SJSA1 (cell line): ENCODE measurements at places on chromosomes 4 and X. TPM values are rescaled to one million over a fixed set of nuclear protein-coding genes. Genes with fewer than 3 reads are reported as not detected.

DNA sequence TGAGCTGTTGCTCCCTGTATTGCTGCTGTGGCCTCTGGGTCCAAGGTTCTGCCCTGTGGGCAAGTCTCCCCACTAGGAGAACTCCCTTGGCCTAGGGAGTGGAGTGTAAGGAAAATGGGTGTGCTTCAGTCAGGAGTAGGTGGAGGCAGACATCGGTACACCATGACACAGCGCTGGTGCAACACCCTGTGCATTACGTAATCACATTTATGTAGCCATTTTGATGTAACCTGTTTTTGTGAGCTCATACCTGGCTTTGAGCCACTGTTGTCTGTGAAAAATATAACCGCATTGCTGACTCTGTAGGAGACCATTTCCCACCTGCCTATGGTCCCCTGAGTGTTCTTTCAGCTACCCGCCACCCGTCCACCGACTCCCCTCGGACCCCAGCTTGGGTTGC lies 700.5 kb upstream of the AGA start:
- no peak for DNase-seq

DNA sequence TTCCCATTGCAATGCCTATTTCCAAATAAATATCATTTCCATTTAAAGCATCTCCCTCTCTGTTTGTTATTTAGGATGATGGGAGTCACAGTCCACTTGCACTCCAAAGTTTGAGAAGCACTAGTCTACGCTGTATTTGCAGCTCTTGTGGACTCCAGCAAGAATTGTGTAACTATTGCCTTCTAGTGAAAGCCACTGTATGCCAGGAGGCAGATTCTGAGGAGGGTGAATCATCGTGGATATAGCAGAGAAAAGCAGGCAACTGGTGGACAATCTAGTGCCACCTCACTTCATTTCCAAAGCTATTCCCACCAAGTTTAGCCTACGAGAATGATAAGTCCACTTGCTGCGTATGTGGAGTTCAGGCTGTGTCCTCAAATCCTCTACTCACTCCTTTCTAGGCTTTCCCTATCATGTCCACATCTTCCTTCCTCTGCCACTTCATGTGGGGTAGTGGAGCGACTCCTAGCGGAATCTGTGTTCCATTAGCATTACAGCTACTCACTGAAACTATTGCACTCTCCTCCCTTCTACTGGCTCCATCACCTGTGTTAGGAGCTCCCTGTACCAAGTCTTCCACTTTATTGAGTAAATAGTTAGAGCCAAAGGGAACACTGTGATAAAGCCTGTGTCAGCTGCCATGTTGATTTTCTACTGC lies 501.8 kb upstream of the GALNT7 start:
- no peak for DNase-seq

DNA sequence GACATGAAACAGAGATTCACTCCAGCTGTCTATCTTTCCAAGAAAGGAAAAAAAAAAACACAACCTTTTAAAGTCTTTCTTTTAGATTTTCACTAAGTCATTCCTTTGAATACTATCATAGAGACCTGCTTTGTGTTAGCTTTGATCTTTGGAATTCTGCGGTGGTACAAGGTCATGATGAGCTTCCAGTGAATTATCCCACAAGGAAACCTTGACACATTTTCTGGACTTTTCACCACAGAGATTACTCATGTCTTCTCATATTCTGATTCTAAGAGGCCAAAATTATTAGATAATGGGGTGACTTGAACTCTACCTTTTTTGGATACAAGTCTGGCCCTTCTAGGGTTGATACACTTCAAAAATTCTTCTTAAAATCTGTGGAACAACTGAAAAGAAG lies 201.6 kb downstream of the PACRGL start:
- no peak for DNase-seq

DNA sequence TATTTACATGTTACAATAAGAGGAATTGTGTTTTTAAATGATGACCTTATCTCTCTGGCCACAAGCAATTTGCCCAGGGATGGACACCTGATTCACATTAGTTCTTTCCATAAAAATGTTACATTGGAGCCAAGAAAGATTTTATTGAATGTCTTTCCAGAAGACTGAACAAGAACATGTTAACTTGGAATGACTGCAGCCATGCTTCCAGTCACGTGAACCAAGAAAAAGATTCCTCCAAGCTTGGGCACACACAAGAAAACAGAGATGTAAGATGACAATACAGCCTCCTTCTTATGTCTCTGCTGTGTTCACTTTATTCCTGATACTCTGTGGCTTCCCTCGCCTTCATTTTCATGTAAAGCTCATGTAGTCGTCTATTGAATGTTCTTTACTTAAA lies 737.6 kb downstream of the TRIML1 start:
- no peak for DNase-seq

DNA sequence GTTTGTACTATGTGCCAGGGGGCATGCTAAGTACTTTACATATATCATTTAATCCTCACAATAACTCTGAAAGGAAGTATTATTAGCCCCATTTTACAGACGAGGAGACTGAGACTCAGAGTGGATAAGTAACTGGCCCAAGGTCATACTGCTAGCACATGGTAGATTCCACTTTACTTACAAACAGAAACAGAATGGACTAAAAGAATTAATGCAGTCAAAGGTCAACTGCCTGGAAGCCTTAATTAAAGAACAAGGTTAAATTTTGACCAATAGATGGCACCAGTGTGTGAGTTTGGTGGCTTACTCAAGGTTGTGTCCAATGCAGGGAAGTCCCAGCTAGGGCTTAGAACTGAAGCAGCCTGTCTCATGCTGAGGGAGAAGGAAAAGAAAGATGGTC lies 4.7 kb downstream of the RIPPLY1 start:
- DNase-seq: peak; percentile 21

DNA sequence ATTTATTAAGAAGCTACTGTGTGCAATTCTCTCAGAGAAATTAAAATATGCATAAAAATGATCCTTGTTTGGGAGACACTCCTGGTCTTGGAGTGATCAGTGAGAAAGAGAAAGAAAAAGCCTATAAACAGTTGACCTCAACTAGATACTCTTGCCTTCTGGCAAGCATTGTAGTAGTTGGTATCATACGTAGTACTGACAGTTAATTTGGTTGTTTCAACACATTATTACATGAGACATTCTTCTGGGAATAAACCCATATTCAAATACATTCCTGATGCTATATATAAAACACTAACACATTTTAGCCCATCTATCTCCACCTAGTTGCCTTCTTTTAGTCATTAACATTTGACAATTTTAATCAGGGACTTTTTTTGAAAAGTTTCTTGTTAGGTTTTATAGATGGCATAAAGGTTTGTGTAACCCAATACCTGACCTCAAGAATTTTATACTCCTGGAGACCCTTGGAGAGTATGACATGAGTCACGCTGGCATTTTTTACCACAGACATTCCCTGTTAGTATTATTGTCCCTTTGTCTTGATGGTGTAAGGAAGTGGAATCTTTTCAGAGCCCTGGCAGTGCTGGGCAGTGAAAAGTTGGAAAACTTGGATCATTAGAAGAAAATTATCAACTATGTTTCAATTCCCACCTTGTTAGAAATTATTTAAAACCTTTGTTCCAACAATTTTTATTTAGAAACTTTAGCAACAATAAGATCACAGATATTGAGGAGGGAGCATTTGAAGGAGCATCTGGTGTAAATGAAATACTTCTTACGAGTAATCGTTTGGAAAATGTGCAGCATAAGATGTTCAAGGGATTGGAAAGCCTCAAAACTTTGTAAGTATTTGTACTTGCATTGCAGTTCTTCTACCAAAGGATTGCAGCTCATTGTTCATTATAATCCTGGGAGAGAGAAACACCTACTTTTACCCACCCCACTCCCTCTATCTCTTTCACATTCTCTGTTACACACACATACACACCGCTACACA lies 167.1 kb upstream of the PACRGL start:
- peak; percentile 86 for DNase-seq

GRCh38 chr4:54971474-54971950 lies 153.9 kb downstream of the KDR start:
- peak; percentile 40 for DNase-seq

DNA sequence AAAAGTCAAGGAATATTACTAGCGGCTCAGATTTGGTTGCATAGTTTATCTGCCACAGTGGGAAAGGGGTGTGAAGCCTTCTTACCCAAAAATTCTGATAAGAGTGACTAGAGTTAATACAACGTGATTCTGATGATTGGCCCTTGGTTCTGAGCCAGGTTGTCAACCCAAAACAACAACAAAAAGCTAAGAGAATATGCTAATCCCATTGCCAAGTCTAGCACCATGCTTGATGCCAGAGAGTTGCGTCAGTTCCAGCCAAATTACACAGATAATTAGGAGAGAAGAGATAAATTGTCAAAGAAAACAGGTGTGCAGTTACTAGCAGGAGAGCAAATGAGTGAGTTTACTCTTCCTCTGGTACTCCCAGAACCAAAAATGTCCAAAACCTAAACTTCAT lies 287.4 kb upstream of the AGA start:
- no peak for DNase-seq

DNA sequence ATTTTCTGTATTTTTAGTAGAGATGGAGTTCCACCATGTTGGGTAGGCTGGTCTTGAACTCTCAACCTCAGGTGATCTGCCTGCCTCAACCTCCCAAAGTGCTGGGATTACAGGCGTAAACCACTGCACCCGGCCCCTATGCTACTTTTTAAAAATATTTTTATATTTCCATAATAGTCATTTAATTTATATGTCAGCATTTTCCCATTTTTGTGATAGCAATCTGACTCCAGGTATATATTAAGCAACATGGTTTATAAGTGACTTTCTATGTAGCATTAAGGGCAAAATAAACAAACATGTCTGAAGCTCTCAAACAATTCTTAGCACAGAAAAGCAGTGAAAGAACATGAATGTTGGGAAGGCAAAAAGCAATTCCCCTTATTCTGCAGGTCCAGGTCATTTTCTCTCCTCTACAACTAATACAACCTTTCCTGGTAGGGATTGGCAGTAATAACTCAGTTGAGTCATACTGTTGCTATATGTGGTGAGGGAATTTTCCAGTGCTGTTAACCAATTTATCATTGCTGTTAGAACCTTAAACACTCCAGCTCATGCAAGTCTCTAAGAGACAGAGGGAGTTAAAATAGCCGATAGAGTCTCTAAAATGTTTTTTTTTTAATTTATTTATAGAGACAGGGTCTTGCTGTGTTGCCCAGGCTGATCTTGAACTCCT lies 24.0 kb downstream of the SMIM14 start:
- DNase-seq: no peak

- DNase-seq: no peak
Measured at GRCh38 chr4:48792348-48793006, 12.4 kb upstream of the FRYL start.

DNA sequence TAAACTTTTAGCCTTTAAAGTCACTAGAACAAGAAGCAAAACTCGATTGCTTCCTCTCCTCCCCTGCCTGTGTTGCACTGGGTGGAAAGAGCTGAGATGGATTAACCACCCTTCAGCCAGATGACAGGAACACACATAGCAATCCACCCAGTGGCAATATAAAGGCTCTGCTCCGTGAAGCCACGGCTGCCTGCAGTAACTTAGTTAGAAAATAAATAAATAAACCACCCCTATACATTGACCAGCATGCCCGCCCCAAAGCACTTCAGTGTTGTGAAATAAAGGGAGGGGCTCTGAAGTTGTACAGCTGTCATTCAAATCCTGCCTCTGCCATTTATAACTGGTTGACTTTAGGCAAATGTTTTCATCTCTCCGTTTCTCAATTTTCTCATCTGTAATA lies 217.1 kb upstream of the LDB2 start:
- DNase-seq: no peak

GRCh38 chrX:77434962-77435361 lies 12.2 kb upstream of the FGF16 start:
- DNase-seq: no peak

DNA sequence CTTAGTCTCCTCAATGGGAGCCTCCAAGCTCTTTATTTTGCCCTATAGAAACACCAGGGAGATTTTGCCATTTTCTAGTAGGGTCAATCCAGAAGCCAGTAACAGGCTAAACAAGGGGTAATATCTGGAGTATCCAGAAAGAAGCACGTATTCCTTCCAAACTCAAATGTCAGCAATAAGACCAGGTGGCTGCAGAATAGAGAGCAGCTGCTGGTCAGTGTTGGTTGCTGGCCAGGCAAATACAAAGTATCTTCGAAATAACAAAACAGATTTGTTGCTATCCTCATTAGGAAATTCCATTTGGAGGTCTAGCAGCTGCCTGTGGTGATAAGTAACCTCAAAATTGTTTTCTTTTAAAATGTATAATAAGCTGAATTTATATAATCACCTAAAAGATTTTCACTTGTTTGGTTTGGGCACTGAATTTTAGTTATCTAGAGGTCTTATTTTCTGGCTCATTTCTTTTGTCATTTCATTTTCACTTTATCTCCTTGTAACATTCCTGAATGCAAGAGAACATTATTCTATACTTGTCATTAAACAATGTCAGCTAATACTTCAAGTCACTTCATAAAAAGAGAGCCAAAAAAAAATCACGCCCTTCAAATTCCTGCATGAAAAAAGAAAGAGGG lies 320.6 kb downstream of the DTHD1 start:
- no peak for DNase-seq

DNA sequence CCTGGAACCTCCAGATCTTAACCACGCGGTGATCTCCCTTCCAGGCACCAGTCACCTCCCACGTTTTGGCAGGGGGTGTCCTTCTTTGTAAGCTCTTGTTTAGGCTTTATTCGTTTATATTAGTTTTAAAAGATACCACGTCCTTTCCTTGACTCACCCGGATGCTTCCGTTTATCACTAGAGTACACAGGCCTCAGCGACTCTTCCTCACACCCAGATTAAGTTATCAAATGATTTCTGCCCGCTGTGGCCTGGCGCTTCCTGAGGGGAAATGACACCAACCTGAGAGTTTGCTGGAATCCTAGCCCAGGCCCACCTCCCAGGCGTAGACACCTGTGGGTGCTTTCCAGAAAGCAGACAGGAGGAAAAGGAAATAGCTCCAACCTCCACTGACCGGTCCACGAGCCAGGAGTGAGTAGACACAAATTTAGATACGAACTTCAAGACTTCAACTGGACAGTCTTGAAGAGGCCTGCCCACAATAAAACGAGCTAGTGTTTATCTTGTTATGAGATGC lies 756 bp upstream of the ADAMTS3 start:
- DNase-seq: peak; percentile 2

DNA sequence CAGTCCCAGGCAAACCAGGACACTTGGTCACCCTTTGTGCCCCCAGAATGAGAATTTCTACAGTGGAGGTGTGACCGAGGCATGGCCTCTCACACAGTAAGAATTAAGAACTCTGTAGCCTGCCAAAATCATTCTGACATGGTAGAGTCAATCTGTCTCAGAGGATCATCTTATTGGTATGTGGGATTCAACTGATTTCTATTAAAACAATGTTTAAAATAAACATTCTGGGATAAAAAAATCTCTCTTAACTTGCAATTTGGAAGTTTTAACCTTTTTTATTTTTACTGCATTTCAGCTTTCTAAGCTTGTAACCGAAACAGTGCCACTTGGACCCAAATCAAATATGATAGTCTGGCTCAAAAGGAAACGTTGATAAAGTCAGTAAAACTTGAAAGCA lies 165.4 kb upstream of the LDB2 start:
- DNase-seq: peak; percentile 68

GRCh38 chr4:8512510-8512909 lies 67.7 kb upstream of the GPR78 start:
- no peak for DNase-seq

GRCh38 chr4:83751336-83751949 lies 215.5 kb downstream of the GPAT3 start:
- DNase-seq: no peak

GRCh38 chrX:44514272-44514671 lies 28.4 kb downstream of the FUNDC1 start:
- DNase-seq: no peak

IQCM gene
- total RNA-seq: not detected in 2 replicates

POU3F4 gene
- not detected in 2 replicates for total RNA-seq

CXorf49 gene
- total RNA-seq: not detected in 2 replicates

ENPEP gene
- total RNA-seq: 12.7 and 16.5 TPM in 2 replicates

HELT gene
- total RNA-seq: not detected in 2 replicates

IL1RAPL2 gene
- total RNA-seq: not detected in 2 replicates

TAF7L gene
- 0.08 TPM in 1 of 2 replicates, not detected in the other for total RNA-seq

CLCN4 gene
- total RNA-seq: 6.6 and 10.9 TPM in 2 replicates

TRIM60 gene
- not detected in 2 replicates for total RNA-seq
